ENCODE measurements at places on chromosomes 5 and 9.

GRCh38 chr9:27771803-27772545 lies 198.7 kb upstream of the C9orf72 start:
- peak; percentile 62 for DNase-seq

DNA sequence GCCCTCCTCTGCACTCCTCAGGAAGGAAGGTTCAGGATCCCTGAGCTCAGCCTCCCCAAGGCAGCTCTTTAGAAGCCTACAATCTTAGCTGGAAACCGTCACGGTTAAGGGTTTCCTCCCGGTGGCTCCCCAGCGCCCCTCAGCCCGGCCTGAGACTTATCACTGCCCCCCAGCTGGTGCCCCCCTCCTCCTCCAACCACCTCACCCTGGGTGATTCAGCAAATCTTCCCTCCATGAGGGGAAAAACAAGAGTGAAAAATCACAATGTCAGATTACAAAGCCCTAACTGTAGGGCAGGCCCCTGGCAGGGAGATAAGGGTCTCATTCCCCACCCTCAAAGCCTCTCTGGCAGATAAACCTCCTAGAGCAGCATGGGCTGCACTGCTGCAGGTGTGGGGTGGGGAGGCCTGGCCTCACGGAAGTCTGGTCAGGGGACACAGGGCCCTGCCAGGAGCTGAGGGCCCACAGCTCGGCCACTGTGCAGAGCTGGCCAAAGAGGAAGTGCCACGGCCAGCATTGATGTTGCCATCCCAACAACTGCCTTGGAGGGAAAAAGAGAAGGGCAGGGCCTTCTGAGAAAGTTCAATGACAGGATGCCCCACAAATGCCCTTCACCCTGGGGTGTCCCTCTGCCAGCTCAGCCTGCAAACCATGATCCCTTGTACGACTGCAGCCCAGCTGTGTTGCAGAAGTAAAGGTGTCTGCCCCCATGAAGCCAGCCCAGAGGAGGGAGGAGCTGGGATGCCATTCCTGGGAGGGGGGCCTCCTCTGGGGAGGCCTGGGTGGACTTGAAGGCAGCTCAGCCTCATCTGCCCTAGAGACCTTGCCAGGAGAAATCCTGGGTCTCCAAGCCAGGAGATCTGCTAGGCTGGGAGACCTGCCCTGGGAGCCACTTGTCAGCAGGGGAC lies 25.9 kb downstream of the GFI1B start:
- DNase-seq = no peak

DNA sequence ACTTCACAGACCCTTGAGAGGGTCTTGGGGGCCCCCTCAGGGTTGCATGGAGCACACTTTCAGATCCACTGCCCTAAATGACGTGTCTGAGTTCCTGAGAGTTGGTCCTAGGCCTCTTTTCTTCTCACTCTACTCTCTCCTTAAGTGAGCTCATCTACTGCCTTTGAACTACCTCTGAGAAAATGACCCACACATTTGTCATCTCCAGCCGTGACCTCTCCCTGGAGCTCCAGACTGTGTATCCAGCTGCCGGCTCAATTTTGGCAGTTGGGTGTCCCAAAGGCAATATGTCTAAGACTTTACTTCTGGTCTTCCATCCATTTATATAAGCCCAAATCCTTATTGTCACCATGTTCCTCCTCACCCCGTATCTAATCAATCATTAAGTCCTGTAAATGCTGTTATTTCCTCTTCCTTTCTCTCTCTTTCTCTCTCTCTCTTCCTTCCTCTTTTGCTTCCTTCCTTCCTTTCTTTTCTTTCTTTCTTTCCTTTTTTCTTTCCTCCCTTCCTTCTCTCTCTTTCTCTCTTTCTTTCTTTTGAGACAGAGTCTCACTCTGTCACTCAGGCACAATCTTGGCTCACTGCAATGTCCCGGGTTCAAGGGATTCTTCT lies 51.2 kb upstream of the HSPA9 start:
- no peak for DNase-seq

GRCh38 chr5:178077751-178078150 lies 35.6 kb upstream of the N4BP3 start:
- no peak for DNase-seq

DNA sequence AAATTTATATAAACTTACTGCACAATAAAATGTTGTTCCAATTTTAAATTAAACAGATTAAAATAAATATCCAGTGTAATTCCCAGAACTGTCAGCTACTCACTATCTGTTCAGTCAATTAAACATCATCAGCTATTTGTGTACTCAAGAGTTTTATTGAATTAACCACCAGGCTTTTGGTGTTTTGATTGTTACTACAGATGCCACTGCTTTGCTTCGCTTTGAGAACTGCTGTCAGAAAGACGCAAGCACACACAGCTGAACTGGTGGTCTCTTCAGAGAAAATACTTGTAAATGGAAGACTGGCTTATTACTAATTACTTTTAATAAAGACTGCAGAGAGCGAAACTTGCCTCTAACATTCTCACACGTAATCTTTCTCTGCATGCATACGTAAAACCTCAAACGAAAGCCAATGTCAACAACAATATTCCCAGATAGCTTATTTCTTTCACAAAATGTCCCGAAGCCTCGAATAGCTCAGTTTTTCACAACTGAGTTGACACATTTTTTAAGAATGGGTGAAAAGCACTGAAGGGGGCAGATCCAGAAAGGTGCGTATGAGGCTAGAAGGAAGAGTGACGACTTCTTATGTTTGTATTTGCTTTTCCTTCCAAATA lies 259.6 kb upstream of the RPS23 start:
- DNase-seq = no peak

GRCh38 chr5:75358117-75358516 lies 21.1 kb downstream of the HMGCR start:
- no peak for DNase-seq

DNA sequence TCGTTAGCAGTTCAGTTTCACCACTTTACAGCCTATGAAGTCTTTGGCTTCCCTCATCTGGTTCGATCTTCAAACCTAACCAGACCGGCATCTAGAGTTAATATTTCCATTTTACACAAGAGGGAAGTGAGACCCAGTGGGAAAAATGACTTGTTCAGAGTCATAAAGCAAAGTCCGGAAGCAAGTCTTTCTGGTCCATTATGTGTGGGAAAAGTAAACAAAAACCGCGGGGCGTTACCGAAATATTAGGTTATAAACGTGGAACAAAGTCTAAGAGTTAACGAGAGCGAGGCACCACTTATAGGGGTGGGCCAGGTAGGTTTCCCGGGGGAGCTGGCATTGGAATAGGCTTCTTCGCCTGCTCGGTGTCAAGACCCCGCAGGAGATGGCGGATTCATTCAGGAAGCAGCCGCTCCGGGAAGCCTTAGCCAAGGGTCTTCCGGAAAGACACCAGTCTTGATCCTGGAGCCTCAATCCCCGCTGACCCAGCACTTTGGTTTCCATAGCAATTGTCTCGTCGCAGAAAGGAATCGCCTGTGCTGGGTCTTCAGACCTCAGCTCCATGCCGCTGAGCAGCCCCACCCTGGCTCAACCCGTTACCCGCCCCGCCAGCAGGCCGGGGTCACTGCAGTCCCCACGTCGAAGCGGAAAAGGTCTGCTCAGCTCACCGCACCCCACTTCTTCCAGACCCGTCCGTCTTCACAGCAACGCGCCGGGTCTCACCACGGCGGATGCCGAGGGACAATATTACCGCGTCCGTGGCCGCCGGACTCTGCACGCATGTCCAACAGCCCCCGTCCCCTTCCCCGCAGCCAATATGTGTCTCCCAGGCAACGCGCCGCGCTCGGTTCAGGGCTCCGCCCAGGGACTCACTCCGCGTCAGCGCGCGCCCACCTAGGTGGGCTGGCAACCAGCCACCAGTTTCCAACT lies at the start of gene C5orf52:
C5orf52 (plus strand) TSS at position 872 of the 930 bp plus-strand sequence. CDS start 82 bp downstream, outside the sequence.
- DNase-seq = peak; percentile 20

- DNase-seq = no peak
These were observed 28.4 kb downstream of the SEMA6A start for GRCh38 chr5:116546033-116546742.

DNA sequence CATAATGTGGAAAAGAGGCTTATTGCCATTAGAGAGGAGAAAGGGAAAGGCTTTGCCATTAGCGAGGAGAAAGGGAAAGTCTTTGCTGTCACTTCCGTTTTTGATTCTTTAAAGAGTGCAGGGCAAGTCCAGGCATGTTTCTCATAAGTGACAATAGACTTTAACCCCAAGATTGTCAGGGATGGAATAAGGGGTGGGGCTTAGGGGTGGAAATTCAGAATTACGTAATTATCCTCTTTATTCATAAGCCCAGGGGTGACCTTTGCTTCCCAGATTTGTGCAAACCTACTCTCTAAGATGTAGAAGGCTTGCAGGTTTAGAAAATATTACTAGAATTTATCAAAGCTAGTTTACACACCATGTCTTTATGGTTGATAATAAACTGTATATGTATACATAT lies 2.3 kb upstream of the PLK2 start:
- DNase-seq = peak; percentile 77

DNA sequence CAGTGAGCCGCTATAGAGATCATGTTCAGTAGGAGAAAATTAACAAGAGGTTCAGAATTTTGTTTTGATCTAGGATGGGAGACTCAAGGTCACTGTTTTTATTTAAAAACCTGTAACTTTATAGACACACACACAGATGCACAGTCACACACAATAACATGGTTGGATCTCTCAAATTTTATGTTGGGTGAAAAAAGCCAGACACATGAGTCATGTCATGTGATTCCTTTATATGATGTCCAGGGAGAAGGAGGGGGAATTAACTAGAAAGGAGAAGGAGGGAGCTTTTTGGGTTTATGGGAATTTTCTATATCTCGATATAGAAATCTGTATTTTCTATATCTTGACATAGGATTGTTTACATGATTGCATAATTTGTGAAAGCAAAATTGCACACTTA lies 17.1 kb downstream of the C6 start:
- DNase-seq = no peak

DNA sequence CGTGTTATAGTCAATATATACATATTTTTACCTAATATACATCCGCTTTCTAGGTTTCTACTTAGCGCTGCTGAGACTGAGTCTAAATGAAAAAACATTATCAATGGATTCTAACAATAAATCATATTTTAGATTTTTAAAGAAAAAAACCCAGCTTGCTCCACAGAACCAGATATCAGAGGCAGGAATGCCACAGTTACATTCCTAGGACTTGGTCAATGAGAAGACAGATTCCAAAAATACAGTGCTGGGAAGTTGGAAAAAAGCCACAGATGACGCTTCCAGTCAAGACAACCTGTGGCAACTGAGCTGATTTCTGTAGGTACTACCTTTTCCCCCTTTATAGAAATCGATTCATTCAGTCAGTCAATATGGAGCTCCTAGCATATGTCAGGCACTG lies 577 bp upstream of the CCDC112 start:
- DNase-seq = peak; percentile 36

GRCh38 chr5:144438237-144438636 lies 267.6 kb downstream of the KCTD16 start:
- no peak for DNase-seq
